NCI-H460 (cell line): ENCODE measurements at places on chromosomes 4 and X.

GRCh38 chrX:69025802-69026301 is 139.4 kb downstream of the PJA1 start:
- no peak for DNase-seq

DNA sequence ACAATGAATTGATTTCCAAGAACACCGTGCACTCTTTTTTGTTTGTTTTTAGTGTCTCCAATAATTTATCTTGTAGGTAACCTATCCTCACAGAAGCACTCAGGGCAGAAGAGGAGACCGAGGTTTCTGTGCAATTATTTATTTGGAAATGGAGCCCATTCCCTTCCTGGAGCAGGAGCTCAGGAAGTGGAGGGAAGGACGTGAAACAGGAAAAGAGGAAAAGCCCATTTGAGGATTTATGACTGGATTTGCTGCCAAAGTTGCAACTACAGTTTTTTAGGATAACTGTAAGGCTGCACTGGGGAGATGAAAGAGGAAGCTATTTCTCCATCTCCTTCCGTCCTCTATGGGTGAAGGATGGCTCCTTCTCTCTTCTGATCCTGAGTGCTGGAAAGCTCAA is 31.7 kb upstream of the MXRA5 start:
- no peak for DNase-seq

DNA sequence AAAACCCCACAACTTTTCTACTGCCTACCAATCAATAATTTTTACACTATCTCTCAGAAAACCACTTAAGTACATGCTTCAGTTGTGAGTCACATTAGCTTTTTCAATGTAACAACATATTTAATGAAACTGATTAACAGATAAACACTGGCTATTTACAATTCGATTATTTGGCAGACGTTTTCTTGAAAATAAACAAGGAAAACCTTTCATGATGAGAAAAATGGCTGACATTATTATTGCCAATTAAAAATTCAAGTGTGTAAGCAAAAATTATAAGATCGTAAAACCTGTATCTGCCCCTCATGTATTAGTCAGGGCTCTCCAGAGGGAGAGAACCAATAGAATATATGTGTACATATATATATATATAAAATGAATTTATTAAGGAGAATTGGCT is 1555.5 kb upstream of the IGFBP7 start:
- DNase-seq, result no peak

DNA sequence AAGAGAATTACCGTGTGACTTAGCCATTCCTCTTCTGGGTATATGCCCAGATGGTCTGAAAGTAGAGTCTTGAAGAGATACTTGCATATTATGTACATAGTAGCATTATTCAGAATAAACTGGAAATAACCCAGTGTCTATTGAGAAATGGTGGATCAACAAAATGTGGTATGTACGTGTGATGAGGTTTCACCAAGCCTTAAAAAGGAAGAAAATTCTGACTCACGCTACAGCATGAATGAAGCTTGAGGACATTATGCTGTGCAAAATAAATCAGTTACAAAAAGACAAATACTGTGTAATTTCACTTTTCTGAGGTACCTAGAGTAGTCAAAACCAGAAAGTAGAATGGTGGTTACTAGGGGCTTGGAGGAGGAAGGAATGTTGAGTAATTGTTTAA is 37.3 kb downstream of the GBA3 start:
- DNase-seq, result no peak

DNA sequence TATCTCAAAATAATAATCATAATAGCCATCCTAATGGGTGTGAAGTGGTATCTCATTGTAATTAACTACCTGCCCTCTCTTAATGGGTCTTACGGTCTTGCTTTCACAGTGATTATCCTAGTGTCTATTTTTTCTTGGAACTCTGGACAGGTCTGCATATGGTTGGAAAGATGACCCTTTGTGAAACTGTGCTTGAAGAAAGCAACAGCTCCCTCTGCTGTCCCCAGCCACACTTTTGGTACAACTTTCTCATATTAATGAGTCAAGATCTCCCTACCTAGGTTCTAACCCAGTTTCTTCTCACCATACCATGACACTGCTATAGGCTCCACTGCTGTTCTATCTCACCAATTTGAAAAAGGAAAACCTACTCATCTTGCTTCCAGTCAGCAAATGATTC is 2.4 kb downstream of the TFDP3 start:
- peak; percentile 9 for DNase-seq

- peak; percentile 48 for DNase-seq
Measured at GRCh38 chrX:15751155-15751819, 13.2 kb downstream of the CA5B start.

DNA sequence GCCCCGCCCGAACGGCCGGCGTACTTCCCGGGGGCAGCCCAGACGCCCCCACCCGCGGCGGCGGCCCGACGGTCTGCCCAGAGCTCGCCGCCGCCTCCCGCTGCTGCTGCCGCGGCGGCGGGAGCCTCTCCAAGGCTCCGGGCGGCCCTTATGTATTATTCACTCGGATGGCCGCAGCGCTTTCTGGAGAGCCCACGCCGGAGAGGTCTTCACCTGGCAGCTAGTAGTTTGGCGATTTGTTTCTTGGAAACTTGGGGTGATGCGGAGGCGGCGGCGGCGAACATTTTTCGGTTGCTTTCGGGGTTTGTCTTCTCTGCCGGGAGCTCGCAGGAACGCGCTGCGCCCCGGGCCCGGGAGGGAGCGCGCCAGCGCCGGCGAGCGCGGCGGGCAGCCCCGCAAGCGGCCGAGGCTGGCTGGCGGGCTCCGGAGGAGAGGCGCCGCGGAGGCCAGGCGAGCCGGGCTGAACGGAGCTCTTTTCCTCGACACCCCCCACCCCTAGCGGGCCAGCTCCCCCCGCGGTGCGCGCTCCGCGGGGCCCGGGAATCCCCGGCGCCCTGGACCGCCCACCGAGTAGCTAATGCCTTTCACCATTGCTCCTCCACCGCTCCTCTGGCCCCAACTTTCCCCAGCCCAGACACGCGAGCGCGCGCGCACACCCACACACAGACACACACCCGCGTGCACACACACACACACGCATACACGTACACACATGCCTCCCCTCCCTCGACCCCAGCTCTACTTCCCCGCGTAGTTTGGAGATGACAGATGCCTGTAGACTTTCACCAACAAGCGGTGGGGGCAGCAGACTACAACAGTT is 113.5 kb downstream of the DHX15 start:
- no peak for DNase-seq

GRCh38 chr4:65437102-65437501 is 233.2 kb downstream of the EPHA5 start:
- no peak for DNase-seq

GRCh38 chr4:117225471-117225870 is 140.1 kb upstream of the TRAM1L1 start:
- no peak for DNase-seq

DNA sequence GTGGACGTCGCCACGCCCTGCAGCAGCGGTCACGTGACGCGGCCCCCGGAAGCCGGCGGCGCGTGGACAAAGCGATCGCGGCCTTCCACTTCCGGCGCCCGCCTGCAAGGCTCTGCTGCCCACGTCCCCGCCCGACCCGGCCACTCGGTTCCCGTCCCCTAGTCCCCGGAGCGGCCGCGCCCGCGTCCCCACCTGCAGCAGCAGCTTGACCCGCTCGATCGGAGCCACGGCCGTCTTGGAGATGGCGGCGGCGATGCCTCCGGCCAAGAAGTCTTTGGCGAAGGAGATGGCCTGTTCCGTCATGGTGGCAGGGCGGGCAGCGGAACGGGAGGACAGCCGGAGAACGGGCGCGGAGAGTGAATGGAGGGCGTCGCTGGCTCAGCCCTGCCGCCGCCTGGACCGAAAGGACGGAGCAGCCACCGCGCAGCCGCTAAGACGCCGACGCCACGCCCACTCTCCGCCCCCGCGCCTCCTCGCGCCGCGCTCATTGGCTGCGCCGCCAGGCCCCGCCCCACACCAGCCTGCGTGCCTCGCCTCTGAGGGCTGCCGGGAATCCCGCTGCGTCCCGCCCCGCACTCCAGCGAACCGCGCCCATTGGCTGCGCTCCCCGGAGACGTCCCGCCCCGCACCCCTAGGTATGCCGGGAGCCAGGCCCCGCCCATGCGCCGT is at the start of gene SLC25A6:
SLC25A6 (minus strand) TSS at position 407 of the 669 bp plus-strand sequence; CDS start at position 303, 104 bp downstream.
- DNase-seq, result peak; percentile 99

- no peak for DNase-seq
Measured at GRCh38 chr4:91226867-91227266, 1076.9 kb upstream of the GRID2 start.

GRCh38 chrX:154136627-154137161 is 7.3 kb upstream of the OPN1LW start:
- peak; percentile 29 for DNase-seq

- no peak for DNase-seq
Measured at GRCh38 chrX:49116076-49116475, 7.5 kb downstream of the GPKOW start.

- DNase-seq, result no peak
Measured at GRCh38 chr4:66577922-66578321, 907.6 kb upstream of the EPHA5 start.

GRCh38 chrX:55159551-55159950 is 60.6 kb upstream of the PAGE5 start:
- no peak for DNase-seq

- no peak for DNase-seq
Measured at GRCh38 chrX:143500751-143501150, 16.5 kb downstream of the SPANXN3 start.

- no peak for DNase-seq
Measured at GRCh38 chrX:47215291-47215900, 3.1 kb upstream of the CDK16 start.

DNA sequence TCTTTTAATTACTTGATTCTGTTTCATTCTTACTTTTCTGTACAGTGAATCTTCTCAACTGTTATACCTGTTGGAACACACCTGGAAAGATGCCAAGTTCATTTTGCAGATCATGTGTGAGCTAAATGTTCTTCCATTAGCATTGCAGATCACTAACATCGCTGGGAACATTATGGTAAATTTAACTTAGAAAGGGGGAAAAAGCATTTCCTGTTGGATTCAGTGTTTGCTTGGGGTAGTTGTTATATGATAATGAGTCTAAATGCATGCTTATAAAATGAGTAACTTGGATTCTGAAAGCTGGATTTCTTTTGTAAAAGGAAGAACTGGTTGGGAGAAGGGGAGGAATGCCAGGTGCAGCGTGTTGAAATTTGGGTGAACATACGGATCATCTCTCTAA is 47.6 kb downstream of the POLA1 start:
- no peak for DNase-seq

DNA sequence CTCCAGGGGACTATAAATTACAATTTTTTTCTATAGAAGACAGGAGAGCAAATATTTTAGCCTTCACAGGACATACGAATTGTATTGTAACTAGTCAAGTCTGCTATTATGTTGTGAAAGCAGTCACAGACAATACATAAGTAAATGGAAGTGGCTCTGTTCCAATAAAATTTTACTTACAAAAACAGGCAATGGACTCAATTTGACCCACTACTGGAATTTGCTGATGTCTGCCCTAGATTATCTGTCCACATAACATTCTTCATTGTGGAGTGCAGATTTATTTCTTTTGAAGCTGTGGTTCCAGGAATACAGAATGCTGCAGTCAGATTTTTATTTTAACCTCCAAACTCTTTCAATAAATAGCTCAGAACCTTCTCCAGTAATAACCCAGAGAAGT is 330.3 kb downstream of the PPP4R3C start:
- DNase-seq, result no peak

DNA sequence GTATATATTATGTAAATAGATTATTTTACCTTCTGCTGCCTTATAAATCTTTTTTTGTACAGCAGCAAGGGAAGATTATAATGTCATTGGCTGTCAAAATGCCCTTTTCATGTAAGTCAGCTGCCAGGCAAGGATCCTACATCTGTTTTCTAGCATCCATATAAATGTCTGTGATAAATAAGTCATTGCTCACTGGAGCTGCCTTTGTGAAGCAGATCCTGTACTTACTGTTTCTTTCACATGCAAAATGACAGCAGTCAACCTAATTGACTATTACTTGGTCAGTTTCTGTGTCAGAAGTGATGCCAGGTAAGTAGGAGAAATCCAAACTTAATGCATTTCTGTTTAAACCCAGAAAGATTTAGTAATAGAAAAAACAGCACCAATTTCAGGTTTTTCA is 620.7 kb downstream of the RPA4 start:
- DNase-seq, result no peak

- no peak for DNase-seq
Measured at GRCh38 chr4:150008546-150008945, 69.7 kb upstream of the DCLK2 start.

- no peak for DNase-seq
Measured at GRCh38 chr4:182809417-182810102, 107.6 kb downstream of the DCTD start.

DNA sequence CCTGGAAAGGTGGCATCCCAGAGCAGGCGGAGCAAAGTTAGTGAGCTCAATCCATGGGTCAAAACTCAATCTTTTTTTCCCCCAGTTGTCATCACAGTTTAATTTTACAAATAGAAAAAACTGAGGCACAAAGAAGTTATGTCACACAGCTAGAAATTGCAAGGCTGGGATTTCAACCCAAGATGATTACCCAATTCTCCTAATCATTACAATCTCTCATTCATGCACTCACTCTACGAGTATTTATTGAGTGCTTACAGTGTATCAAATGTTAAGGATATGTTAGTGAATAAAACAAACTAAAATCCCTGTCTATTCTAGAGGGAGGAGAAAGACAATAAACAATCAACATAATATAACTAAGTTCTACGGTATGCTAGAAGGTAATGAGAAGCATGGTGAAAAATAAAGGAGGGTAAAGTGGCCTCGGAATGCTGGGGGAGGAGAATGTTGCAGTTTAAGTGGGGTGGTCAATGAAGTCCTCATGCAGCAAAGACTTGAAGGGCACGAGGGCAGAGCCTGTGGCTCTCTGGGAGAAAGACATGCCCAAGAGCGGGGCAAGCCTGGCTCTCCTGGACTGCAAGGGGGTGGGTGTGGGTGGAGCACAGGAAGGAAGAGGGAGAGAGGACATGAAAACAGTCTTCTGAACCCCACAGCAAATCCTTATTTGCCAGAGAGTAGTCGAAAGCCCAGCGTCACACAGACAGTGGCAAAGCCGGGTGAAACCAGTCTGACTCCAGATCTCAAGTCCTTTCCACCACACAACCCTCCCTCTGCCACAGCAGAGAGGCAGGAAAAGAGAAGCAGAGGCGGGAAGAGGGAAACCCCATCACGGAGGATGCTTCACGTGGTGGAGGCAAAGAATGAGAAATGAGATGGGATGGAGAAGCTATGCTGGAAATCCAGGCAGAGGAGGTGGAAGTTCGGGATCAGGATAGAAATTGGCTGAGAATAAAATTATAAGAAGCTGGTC is 48.3 kb downstream of the RAB33B start:
- DNase-seq, result no peak

DNA sequence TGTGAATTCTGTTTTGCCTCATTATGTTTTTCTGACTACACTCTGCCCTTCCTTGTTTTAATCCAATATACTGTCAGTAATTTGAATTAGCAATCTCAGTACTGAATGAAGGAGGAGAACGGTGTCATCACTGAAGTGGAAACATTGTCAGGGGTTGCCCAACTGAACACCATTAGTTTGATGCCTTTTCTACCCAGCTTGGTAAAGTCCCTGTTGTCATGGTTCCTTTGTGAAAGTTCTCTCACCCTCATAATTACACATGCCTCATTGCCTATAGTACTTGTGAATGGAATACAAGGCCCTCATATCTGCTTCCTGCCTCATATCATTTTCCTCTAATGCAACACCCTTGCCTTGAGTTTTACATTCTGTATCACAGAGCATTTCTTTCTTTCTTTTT is 76.9 kb downstream of the RRAGB start:
- no peak for DNase-seq

- DNase-seq, result no peak
Measured at GRCh38 chrX:1852082-1852481, 237.2 kb downstream of the ASMT start.

GRCh38 chrX:151151665-151152267 is 24.6 kb upstream of the GPR50 start:
- peak; percentile 66 for DNase-seq

GRCh38 chr4:5940470-5941203 is 47.8 kb upstream of the CRMP1 start:
- no peak for DNase-seq
